ENCODE measurements at places on chromosomes 16 and 17.

DNA sequence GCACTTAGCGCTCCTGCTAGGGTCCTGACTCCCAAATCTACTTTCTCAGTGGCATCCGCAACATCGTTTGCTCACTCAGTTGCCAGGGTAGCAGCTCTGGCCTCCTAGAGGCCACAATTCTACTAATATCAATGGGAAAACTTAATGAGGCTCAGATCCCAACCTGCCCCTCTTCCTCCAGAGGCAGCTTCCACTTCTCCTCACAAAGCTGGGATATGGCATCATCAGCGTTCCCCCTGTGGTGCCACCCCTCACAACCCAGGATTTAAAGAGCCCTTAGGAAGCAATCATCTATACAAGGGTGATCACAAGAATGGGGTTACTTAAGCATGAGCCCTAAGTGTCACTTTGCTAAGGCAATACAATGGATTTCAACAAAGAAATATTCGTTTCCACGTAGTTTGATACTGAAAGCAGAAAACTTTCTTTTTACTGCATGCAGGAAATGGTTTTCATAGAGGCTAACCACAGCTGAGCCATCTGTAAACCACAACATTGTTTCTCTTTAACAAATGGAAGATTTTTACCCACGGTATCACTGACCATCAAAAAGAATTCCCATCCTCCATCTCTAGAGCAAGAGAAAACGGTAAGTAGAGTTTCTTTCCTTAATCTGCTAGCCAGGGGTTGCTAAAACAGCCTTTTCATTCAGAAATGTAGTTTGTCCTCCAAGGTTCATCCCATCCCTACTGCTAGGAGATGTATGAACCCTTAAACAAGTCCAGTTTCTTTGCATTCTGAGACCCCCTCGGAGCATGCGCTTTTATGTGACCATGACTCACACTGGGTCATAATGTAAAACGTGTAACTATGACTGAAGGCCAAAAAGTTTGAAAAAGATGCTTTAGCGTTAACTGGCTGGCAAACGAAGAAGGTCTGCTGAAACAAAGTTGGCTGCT is 68.3 kb upstream of the BCAR1 start:
- no peak for DNase-seq

DNA sequence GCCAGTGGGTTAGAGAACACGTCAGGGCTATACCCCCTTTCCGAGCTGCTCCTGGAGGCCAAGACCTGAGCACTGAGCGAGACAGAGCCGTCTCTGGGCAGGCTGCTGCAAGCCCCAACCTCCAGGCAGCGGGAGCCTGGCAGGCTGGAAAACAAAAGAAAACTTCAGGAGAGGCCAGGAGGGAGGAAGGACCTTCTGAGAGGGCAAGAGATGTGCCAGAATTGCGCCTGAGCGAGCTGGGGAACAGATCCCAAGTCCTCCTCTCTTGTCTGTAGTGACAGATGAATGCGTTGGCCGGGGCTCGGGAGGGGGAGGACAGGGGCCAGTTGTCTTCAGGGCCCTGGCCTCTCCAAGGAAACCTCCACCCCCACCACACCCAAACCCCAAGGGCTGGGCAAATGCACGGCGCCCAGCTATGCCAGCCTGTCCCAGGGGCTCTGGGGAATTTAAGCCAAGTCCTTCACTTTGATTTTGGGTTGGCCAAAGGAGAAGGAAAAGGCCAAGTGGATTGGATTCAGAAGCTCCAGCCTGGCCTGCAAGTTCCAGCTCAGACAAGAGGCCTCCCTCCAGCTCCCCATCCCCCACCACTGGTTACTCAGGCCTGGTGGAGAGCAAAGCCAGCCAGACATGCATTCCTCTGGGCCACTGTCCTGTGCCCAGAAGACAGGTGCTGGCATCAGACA is 18.1 kb downstream of the SDK2 start:
- DNase-seq, result no peak

DNA sequence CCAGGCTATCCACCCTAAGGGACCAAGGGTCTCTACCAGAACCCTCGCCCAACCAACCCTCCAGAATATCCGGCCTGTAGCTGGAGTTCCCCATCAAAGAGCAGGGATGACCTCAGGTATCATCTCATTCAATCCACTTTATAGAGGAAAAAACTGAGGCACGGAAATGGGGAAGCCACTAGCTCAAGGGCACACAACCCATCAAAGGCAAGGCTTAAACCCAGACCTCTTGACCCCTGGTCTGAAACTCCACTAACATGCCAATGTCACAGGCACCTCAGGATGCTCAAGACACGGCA is 1.6 kb downstream of the TBC1D10B start:
- no peak for DNase-seq

DNA sequence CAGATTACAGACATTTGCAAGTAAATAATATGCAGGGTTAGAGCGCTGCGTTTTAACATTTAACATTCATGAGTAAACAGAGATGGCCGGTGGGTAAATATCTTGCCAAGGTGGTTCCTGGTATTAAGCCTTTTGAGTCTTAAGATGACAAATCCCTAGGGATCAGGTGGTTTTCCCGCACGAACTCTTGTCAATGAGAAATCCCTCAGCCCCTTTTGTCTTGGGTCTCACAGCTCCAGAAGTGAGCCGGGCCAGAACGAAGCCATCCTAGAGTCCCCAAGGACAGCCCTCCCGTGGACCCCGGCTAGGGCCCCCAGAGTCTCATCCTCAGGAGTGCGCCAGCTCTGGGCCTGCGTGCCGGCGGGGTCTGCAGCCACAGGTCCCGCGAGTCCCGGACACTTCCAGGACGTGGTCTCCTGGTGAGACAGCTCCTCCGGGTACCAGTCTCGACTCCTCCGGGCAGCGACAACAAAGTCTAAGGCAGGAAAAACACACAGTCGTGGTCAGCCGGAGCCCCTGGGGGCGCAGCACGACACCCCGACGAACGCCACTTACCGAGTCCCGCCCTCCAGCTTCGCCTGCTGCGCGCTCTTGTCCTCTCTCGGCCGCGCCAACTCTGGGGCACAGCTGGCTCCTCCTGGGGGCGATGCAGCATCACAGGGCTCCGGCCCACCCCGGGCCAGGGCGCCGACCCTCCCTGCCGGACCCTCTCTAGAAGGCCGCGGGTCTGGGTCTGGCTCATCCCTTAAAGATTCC is 13.3 kb downstream of the MIS12 start:
- peak; percentile 15 for DNase-seq

- peak; percentile 64 for DNase-seq
Measured at GRCh38 chr16:87806641-87807546, 41.1 kb upstream of the KLHDC4 start.

DNA sequence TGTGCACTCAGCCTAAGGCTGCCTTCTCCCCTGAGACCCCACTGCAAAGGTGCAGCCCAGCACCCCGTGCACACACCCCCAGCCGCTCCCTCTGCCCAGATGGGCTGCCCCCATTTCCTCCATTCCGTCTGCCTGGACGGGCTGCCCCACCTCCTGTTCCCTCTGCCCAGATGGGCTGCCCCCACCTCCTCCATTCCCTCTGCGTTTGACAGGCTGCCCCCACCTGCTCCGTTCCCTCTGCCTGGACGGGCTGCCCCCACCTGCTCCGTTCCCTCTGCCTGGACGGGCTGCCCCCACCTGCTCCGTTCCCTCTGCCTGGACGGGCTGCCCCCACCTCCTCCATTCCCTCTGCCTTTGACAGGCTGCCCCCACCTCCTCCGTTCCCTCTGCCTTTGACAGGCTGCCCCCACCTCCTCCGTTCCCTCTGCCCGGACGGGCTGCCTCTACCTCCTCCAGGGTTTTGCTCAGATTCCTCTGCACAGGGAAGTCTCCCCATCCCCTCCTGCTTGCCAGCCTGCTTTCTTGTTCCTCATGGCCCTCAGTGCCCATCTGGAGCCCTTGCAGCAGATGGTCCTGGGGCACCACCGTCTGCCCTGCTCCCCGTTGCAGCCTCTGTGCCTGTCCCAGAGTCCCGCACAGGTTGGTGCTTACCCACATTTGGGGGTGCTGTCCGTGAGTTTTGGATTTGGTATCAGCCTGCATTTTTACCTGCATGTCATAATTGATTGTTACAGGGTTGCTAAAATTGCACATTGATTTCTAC is 23.4 kb upstream of the IL17C start:
- no peak for DNase-seq

DNA sequence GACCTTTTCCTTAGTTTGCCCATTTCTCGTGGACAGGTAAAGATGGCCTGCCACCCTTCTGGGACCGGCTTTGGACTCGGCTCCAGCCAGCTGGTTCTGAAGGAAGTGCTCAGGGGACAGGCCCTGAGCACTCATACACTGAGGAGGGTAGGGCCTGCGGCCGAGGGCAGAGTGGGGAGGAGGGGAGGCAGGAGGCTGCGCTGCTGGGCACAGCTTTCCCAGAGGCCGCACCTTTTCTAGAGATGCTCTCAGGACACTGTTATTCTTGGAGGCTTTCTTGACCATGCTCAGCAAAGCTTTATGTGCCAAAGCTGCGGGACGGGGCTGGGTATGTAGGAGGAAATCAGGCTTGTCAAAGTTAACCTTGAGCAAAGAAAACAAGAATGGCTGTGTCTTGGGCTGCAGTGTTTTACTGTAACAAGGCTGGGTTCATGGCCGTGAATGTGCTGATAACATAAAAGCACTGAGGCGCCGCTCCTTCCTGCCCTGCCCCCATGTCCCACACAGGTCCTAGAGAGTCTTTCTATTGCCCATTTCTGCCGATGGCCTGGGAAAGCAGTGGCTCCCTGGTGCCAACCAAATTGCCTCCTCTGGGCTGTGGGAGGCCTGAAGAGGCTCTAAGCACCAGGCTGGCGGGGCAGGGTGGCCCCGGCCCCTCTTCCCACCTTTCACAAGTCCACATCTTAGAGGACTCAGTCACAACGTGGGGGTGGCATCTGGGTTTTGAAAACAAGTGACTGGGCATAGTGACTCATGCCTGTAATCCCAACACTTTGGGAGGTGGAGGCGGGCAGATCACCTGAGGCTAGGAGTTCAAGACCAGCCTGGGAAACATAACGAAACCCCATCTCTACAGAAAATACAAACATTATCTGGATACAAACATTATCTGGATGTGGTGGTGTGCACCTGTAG is 22.3 kb upstream of the TIMP2 start:
- no peak for DNase-seq

All from stimulated activated CD4-positive, alpha-beta T cell treated with anti-CD3 and anti-CD28 coated beads, Interleukin-4, amount 100 ng/mL, for 24 hours (primary cell).